DMS79 (cell line): ENCODE measurements at places on chromosomes 5 and 9.

- no peak for DNase-seq
Observed at GRCh38 chr5:72018143-72018803, 89.0 kb upstream of the MAP1B start.

DNA sequence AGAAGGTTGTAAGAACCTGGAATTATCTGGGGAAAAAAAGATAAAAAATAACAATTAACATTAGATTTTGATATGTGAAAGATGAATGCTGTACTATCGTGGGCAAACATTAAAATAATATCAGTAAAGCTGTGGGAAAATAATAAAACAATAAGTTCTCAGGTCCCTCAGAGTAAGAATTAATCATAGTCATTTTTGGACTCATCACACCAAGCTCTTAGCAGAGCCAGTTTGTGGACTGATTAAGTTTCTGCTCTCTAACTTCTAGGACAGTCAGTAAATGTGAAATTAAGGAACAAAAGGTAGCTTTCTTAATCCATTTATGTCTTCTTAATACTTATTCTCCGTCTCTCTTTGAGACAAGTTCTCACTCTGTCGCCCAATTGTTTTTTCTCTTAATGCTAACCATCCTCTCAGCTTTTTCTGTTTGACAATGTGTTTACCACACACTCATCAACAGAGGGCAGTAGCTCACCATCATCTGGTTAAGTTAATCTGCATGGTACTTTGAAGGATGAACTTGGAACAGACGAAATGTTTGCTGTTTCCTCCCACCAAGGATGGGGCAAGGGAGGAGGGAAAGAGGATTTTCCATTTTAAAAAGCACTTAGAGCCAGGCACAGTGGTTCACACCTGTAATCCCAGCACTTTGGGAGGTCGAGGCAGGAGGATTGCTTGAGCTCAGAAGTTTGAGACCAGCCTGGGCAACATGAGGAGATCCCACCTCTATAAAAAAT, 5.3 kb upstream of the ACO1 start:
- peak; percentile 48 for DNase-seq

GRCh38 chr5:43190755-43191603, 1.0 kb upstream of the NIM1K start:
- no peak for DNase-seq

GRCh38 chr5:174500636-174501035, 223.7 kb upstream of the MSX2 start:
- DNase-seq, result no peak

DNA sequence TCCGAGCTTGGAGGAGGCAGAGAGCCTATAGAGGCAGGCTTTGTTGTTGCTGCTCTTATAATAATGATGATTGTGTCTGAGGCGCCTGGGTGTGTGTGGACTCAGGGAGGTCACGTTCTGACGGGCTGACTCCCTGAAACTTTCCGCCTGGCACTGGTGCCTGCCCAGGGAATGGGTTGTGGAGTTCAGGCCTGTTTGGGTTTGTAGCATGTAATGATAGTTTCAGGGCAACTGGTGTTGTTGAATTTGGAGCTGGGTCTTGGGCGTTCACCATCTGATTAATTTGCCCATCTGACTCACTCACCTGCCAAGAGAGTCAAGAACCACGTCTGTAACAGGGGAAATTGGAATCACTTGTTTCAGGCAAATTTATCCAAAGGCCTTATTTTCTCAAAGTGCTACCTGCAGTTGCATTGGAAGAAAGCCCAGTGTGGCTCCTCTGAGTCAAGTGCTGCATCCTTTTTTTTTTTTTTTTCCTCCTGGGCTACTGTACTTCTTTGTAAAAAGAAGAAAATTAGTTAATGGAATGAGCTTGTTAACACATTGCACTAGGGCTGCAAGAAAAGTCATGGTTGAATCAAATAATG, 386.5 kb downstream of the GADD45G start:
- DNase-seq, result peak; percentile 29

DNA sequence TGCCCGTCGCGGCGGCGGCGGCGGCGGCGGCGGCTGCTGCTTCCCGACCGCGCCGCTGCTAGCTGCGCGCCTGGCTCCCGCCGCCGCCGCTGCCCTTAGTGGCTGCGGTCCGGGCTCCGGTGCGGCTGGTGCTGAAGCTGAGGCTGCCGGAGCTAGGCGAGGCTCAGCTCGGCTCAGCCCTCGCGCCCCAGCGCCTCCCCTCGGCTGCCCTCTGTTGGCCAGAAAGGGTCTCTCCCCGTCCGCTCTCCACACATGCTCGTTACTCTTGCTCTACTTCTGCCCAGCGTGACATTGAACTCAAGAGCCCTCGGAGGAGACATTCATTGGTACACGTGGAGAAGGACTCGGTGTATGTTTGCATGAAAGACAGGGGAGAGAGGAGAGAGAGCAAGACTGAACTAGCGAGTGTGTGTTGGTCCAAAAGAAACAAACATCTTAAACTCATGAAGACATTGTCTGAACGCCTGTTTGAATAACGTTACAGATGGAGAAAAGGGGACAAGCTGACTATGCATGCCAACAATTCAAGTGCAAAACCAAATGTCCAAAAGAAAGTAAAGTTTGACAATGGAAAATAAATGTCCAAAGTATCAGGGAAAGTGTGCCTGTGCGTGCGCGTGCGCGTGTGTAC, at the start of gene HCN1:
Gene HCN1, minus strand, starts transcription at position 175 of the 631 bp plus-strand sequence.
- DNase-seq, result no peak

DNA sequence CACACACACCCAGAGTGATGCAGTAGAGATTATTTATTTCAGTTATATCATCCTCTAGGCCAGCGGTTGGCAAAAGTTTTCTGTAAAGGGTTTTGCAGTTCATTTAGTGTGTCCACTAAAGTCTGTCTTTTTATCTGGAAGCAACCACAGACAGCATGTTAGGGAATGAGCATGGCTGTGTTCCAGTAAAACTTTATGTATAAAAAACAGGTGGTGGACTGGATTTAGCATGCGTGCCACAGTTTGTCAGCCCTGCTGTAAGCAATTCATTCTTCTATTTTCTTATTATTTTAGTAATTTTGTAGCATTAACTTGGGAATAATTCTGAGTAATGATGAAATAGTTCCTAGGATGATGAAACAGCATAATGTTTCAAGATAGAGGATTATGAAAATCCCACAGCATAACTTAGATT, 51.7 kb downstream of the CCNH start:
- DNase-seq, result no peak

DNA sequence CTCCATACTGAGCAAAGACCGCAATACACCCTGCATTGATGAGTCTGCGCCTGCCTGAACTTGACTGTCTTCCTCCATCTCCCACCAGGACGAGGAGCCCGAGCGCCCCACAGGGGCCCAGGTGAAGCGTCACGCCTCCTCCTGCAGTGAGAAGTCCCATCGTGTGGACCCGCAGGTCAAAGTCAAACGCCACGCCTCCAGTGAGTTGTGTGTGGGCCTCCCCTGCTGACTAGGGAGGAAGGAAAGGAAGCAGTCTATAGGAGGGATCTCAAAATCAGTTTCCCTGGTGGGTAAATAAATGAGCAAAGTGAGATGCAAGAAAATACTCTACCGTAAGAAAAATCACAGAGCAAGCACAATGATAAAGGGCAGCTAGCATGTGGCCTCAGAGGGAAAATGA, 22.8 kb upstream of the GRPEL2 start:
- DNase-seq, result no peak

GRCh38 chr9:21549251-21549765, 67.2 kb upstream of the IFNE start:
- no peak for DNase-seq

DNA sequence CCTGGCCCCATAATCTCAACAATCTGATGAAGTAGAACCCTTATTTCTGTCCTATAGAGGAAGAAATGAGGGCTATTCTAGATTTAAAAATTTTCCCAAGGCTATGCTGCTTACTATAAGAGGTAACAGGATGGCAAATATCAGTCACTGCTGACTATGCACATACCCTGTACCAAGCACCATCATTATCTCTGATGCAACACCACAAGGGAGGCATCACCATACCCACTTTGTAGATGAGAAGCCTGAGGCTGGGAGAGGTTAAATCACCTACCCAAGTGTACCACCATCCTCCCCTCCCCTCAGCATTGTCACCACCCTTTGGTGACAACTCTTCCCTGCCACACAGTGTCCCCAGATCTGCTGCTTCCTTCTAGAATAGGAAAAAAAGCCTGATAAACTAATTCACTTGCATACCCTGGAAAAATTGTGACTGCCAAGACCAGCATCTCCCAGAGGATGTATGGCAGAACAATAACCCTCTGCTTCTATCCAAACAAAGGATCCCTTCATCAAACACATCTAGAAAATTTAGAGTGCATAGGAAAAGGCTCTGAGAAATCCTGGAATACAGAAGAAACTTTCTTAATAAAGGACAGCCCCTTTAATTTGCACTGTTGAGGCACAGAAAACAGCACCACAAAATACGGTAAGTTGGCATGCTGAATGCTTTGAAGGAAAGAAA, 48.3 kb downstream of the PRRC1 start:
- no peak for DNase-seq

DNA sequence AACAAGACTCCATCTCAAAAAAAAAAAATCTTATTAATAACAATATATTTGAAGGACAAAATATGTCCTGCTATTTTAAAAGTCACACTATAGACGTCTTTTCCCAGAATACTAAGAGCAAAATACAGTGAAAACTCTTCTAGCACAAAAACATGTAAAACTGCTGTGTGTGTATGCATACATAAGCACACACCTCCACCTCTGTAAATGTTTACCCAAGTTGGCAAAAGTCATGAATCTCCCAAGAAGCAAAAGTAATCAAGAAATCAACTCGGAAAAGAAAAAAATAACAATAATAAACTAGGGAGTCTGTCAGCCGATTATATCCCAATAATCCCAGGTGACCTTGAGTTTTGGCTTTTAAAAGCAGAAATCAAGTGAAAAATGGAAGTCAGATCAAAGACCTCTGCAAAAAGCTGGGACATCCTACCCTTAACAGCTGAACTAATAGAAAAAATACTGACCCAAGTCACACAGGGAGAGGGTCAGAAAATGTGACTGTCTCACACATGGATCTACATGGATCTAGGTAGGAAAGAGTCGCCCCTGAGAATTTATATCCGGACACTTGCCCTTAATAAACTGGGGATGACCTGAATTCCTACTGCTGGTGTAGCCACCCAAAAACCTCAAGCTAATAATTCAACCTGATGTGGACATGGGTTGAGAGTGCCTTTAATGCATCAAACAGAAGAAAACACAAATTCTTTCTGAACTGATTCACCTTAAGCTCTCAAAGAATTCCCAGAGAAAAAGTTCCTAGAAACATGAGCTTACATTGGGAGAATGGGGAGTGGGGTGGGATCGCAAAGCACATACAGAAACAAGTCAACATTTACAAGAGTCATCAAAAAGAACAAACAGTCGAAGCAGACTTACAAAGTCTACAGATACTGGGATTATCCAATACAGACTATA, 29.9 kb downstream of the LPAR1 start:
- DNase-seq, result no peak

- no peak for DNase-seq
Observed at GRCh38 chr5:148523139-148523538, 131.2 kb downstream of the HTR4 start.

DNA sequence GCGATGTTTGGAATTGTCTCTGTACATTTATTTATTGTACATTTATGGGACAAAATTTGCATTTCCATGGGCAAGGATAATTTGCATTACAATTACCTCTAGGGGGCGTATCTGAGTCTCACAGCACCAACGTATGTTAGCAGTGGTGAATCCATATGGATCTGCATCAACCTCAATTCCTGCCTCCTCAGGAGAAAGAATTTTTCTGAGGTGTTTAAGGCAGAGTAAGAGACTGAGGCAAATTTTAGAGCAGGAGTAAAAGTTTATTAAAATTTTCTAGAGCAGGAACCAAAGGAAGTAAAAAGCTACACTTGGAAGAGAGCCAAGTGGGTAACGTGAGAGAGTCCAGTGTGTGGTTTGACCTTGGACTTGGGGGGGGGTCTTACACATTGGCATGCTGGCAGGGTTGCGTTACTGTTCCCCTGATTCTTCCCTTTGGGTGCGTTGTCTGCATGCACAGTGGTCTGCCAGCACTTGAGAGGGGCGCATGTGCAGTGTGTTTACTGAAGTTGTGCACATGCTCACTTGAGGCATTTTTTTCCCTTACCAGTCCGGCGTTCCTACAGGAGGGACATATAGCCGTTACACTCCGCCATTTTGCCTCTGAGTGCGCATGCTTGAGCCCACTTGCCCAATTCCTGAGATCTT, 21.0 kb upstream of the RAB14 start:
- no peak for DNase-seq

GRCh38 chr9:72575666-72576065, 54.3 kb downstream of the TMC1 start:
- DNase-seq, result no peak

GRCh38 chr5:67286006-67286405, 89.4 kb upstream of the CD180 start:
- no peak for DNase-seq

GRCh38 chr9:112433499-112434392, 52.9 kb upstream of the KIAA1958 start:
- peak; percentile 93 for DNase-seq

DNA sequence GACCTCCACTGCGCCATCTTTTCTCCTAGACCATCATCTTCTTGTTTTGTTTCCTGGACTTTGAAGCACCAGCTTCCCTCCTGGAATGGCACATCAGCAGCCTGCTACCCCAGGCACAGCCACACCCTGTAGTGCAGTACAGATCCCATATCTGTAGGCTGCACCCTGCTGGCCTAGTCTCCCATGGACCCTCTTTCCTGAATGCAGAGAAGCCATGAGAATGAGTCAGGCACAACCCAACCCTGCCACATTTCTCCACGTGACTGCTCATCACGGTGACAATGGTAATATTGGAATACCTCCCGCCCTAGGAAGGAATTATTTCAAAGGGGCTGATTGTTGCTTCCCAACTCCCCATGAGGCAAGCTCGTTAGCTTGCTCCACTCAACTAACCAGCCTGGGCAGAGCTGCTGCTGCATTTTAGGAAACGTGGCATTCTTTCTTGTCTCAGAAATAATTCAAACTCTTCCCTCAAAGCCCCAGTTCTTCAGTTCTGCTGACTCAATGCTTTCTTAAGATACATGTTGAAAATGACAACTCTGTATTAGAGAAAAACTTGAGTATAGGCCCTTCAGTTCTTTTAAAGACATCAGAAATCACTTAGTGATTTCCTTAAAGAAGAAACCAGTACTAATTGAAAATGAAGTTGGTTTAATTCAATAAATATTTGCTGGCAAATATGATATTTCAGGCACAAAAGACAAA, 328.1 kb downstream of the MLLT3 start:
- DNase-seq, result no peak
